ENCODE measurements at places on chromosomes 4 and X.
A peak's percentile ranks its signal among the peaks of the same experiment; 100 is the strongest.

DNA sequence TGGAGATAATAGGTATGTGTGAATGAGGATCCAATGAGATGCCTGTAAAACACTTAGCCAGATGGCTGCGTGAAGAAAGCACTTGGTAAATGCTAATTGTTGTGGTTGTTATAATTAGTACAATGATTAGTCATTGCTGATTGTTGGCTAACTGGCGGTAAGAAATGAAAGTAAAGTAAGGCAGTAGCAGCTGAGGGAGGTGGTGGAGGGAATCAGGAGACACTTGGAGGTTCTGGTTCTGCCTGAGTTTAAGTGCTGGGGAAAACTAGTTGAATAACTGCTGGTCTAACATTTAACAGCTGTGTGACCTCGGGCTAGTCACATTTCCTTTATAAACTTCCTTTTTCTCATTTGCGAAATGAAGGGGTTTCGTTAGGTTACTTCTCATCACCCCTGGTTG lies 30.9 kb downstream of the CD38 start:
- DNase-seq: no peak

GRCh38 chrX:37926700-37927099 lies 79.3 kb upstream of the DYNLT3 start:
- DNase-seq: peak; percentile 63

- peak; percentile 48 for DNase-seq
These were observed 1.2 kb downstream of the BCOR start for GRCh38 chrX:40096395-40097091.

DNA sequence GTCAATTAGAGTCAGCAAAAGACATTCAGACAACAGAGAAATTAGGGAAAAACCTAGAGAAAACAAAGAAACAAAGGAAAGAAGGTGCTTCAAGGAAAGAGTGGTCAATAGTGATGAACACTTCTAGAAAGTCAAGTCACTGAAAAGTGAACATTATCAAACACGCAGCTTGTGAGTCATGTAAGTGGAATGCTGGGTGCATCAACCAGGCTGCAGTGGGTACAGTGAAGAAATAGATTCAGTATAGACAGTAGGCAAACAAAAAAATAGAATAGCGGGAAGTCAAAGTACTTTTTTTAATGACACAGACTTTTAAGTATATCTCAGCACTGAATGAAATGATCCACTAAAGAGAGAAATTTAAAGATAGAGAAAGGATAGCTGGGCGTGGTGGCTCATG lies 245.8 kb downstream of the ARHGAP24 start:
- DNase-seq: peak; percentile 70

- peak; percentile 14 for DNase-seq
These were observed 741 bp downstream of the ANAPC4 start for GRCh38 chr4:25377572-25378436.

GRCh38 chrX:56385336-56385735 lies 153.2 kb downstream of the KLF8 start:
- DNase-seq: no peak

- no peak for DNase-seq
These were observed 98.7 kb upstream of the KLHL13 start for GRCh38 chrX:118215346-118215745.

- no peak for DNase-seq
These were observed 18.5 kb downstream of the OTUD5 start for GRCh38 chrX:48938721-48939425.

DNA sequence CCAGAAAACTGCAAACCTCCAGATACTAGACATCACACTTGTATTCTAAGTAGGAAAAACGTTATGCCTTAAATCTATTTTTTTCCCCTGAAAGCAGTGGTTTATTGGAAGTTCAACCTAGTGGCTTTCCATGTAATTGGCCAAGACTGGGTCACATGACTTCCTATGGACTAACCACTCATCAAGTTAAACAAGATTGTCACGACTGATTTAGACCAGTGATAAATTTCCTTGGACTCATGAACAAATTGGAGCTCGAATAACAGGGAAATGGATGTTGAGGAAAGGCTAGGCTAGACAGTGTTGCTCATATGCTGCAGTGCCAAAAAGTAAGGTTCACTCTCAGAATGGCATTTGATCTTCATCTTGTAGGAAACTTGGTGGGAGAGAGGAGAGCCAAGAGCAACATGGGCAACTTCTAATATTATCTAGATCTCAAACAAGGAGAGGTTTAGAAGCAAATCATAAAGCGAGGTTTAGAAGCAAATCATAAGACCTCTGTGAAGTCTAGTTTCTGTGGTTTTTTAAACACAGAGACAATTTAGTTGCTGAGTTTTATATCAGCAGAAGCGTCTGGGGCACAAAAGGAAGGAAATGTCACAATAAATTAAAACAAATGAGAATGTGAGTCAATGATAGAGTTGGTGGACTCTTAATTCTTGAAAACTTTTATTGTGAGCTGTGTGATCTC lies 165.6 kb upstream of the BOD1L1 start:
- DNase-seq: no peak

- peak; percentile 60 for DNase-seq
These were observed 11.1 kb upstream of the TMEM156 start for GRCh38 chr4:39043058-39043860.

- peak; percentile 33 for DNase-seq
These were observed 12.0 kb upstream of the DCHS2 start for GRCh38 chr4:154503598-154503997.

DNA sequence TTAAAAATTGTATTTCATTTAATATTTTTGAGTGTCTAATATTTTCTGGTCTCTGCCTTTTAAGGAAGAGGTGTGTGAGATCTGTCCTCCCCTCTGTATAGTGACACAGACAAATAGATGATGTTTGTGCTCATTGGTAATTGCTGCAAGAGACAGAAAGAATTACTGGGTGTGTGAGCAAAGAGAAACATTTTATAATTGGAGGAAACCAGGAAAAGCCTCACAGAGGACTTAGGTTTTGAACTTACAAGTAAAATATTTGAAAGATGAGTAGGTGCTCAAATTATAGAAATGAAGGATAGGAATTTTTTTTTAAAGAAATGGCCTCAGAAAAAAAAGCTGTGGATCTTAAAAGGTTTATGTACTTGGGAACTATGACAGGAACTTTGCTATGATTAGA lies 149.8 kb downstream of the SPCS3 start:
- DNase-seq: peak; percentile 3

GRCh38 chrX:7062276-7062675 lies 85.2 kb upstream of the STS start:
- peak; percentile 2 for DNase-seq

DNA sequence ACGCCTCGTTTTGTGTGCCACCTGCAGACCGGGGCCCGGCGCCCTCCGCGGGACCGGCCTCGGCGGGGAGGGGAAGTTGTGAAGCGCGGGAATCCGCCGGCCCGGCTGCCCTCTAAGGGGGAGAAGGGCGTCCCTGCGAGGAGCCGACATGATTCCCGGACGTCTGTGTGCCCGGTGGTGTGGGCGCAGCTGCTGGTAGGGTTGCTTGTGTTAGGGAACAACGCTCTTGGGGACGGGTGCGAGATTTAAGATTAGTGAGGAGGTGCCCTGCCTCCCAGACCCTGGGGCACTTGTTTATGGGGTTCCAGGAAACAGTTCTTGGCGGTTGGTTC lies 627 bp downstream of the CDKN2AIP start:
- DNase-seq: peak; percentile 38

DNA sequence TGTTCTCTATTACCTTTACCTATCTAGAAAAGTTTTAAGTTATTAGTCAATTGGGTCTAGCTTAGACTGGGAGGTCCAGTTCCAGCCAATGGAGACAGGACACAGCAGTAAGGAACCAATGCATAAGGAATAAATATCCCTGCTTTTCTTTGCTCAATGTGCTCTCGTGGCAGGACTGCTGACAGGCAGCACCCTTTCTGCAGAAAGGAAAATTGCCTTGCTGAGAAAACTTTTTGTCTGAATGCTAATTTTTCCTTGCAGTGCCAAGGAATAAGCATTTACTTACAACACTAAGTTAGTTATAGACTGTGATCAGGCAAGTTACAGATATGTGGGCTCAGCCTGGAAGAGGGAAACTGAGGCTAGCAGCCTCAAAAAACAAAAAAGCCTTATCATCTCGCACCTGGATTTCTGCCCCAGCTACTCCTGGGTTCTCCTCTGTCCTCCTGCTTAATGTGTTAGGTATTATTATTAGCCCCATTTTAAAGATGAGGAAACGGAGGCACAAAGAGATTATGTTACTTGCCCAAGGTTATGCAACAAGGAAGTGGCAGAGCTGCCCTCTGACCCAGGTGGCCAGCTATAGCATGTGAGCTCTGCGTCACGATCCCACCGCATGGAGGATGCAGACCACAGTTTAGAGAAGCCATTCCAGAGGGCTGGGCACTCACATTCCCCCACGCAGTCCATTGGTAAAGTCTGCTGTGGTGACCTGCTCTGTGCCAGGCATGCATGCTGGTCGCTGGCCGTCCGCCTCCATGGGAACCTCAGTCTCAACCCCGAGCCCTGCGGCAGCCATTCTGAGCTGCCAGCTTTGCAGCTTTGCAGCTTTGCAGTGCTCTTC lies 40.5 kb upstream of the C4orf50 start:
- DNase-seq: no peak

- no peak for DNase-seq
These were observed 667.7 kb upstream of the DIPK2B start for GRCh38 chrX:45868425-45868824.

- no peak for DNase-seq
These were observed 50.9 kb downstream of the RTL5 start for GRCh38 chrX:72080800-72081199.

DNA sequence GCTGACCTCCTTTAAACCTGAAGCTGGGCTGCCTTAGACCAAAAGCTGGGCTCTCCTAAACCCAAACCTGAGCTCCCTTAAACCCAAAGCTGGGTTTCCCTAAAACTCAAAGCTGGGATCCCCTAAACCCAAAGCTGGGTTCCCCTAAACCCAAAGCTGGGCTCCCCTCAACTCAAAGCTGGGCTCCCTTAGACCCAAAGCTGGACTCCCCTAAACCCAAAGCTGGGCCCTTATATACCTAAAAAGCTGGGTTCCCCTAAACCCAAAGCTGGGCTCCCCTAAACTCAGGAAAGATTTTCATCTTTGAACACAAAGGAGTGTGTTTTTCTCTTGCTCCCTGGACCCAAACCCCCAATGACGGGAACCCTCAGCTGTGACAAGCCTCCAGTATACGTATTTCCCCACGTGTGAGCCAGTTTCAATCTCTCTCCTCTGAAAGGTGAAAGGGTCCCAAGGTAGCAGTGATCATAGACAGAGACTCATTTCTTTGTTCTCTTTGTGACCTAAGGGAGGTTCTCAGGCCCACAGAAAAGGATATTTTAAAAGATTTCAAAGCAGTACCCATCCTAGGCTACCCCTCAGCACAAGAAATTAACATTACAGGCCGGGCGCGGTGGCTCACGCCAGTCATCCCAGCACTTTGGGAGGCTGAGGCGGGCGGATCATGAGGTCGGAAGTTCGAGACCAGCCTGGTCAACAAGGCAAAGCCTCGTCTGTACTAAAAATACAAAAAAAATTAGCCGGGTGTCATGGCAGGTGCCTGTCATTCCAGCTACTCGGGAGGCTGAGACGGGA lies 31.3 kb upstream of the ASMTL start:
- DNase-seq: no peak

GRCh38 chrX:49291615-49292337 lies 11.7 kb upstream of the GAGE10 start:
- peak; percentile 62 for DNase-seq

GRCh38 chr4:139154134-139154421 lies 22.9 kb downstream of the ELF2 start:
- DNase-seq: no peak

DNA sequence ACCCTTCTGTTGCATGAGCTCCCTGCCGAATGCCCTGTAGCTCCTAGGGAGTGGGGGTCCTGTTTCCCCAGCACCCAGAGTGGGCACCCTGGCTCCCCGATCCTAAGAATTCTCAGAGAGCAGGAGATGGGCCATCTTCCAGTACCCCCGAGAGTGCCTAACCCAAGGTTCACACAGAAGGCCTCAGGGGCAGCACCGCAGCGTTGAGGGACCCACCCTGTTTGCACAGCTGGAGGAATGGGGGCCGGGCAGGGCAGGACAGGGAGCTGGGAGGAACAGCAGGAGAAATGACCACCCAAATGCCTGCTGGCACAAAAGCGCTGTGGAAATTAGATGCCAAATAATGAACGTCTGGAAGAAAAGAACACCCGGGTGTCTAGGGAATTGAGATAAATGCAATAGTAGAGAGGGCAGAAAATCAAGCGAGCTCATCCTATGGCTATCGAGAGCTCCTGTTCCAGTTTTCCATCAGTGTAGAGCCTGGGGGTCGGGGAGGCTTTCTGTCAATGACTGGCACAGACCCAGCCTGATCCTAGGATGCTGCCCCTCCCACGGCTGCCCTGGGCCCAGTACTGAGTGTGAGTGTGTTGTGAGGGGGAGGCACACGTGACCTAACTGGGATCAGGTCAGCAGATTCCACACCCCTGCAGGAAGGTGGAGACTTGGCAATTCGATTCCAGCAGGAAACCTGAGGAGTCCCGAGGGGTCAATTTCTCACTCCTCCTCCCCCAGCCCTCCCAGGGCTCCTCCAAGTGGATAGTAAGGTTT lies 25.7 kb downstream of the SEPTIN6 start:
- DNase-seq: no peak

- DNase-seq: peak; percentile 75
These were observed 28.9 kb downstream of the SNX25 start for GRCh38 chr4:185238215-185238681.

DNA sequence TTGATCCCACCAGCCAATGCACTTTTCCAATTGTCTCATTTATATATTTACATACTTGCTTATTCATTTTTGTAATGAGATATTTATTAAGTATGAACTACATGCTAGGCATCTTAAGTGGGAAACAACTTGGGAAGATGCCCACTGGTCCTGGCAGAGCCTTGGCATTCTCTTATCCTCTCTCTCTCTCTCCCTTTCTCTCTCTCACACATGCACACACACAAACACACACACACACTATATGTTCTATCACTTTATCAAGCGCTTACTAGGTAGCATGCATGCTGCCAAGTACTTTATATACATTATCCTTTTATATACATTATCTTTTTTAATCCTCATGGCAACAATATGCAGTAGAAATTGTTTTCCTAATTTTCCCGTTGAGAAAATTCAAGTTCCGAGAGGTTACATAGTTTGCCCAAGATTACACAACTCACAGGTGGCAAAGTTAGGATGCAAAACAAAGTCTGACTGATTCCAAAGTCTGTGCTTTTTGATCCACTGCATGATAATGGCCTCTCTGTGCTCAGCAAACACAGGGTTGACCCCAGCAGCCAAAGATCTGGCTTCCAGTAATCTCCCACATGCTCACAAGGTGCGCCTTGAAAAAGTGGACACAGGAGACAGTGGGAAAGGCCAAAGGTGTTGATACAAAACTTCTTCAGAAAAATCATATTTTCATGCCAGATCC lies 173.1 kb upstream of the KLF3 start:
- no peak for DNase-seq

GRCh38 chr4:186294160-186294559 lies 28.2 kb downstream of the F11 start:
- no peak for DNase-seq

- no peak for DNase-seq
These were observed 16.8 kb downstream of the SMAD1 start for GRCh38 chr4:145498430-145498829.

DNA sequence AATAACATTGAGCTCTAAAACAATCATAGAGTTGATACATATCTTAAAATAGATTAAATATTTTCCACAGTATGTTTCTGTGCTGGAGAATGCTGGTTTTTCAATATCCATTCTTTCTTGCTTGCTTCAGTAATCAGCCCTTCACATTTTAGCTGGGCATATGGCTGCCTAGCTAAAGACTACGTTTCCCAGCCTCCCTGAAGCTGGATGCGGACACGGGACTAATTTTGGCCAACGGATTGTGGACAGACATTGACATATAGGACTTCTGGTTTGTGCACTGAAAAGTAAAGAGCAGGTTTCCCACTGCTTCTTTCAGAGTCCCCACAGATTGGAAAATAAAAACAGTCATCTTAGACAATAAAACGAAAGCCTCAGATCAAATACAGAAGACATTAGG lies 97.3 kb downstream of the COL25A1 start:
- no peak for DNase-seq

GRCh38 chrX:130974323-130974722 lies 71.3 kb upstream of the ENOX2 start:
- peak; percentile 49 for DNase-seq

Data from ELR (cell line).